ENCODE measurements at places on chromosomes 2 and 18.

DNA sequence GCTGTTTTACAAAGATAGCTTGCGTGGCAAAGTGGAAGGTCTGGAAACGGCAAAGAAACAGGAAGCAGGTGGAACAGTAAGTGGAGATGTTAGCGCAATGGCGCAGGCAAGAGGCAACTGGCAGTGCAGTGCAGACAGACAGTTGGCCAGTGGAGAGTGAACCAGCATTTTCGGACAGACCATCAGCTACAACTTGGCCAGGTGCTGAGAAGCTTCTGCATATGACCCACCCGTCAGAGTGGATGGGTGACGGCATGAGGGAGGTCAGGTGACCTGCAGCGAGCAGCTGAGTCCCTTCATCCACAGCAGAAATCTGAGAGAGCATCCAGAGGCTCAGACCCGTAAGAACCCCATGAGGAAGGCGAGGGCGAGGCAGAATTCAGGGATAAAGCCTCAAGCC lies 33.8 kb downstream of the NPC1 start:
- DNase-seq, result no peak

- no peak for DNase-seq
Measured at GRCh38 chr18:53909668-53910067, 314.8 kb downstream of the MBD2 start.

GRCh38 chr2:83971547-83971946 lies 487.5 kb downstream of the SUCLG1 start:
- DNase-seq, result no peak

DNA sequence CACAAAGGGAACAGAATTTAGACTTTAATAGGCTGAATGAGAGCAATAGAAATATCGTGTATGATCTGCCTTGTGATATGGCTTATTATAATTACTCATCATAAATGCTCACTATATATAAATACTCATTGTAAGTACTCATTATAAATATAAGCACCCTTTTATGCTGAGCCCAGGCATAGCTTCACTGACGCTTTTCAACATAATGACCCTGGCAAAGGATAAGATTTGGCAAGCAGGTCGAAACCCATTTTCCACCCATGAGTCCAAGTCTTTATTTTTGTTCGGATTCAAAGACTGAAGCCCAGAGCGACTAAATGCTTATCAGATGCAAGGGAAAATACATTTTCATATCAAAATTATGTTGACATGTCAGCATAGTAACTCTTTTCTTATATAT lies 500.4 kb downstream of the SLC4A3 start:
- no peak for DNase-seq

DNA sequence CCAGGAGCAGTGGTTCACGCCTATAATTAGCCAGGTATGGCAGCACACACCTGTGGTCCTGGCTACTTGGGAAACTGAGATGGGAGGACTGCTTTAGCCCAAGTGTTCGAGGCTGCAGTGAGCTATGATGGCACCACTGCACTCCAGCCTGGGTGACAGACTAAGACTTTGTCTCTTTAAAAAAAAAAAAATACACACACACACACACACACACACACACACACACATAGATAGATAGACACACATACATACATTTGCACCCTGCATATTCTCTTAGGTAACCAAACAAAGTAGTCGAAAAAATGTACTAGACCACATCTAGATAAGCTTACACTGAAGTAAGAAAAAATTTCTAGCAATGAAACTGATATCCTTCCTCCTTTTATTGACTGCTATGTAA lies 86.8 kb downstream of the OLA1 start:
- no peak for DNase-seq

- DNase-seq, result no peak
Measured at GRCh38 chr2:62465039-62465740, 40.8 kb downstream of the TMEM17 start.

- DNase-seq, result no peak
Measured at GRCh38 chr2:71591044-71591443, 137.7 kb downstream of the DYSF start.

DNA sequence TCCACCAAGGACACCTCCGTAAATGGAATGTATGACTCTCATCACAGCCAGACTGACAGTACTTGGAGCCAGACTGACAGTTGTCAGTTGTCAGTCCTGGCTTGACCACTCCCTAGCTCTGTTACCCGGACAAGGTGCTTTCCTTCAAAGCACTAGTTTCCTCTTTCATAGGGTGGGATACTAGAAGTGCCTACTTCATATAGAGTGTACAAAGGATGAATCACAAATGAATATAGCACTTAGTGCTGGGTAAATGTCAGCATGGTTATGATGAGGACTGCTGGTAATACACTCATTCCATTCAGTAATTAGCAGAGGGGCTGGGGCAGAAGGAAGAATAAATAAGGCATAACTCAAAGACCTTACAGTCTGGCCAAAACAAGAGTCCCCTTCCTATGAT lies 91.4 kb downstream of the ARL4C start:
- no peak for DNase-seq

- no peak for DNase-seq
Measured at GRCh38 chr18:23189099-23189498, 53.8 kb downstream of the CABLES1 start.

DNA sequence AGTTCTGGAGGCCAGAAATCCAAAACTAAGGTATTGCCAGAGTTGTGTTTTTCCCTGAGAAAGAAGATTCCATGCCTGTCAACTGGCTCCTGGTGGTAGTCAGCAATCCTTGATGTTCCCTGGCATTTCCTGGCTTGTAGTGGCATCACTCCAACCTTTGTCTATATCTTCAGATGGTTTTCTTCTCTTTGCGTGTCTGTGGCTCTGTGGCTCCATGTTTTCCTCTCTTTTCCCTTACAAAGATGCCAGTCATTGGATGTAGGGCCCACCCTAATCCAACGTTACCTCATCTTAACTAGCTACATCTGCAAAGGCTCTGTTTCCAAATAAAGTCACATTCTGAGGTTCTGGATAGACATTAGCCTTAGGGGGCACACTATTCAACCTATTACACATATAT lies 41.8 kb downstream of the SLC14A1 start:
- no peak for DNase-seq

- DNase-seq, result no peak
Measured at GRCh38 chr18:36850527-36851201, 21.7 kb downstream of the KIAA1328 start.

GRCh38 chr2:238024986-238025385 lies 35.8 kb upstream of the SCLY start:
- DNase-seq, result no peak

GRCh38 chr18:64260810-64261209 lies 111.9 kb upstream of the LINC00305 start:
- no peak for DNase-seq

DNA sequence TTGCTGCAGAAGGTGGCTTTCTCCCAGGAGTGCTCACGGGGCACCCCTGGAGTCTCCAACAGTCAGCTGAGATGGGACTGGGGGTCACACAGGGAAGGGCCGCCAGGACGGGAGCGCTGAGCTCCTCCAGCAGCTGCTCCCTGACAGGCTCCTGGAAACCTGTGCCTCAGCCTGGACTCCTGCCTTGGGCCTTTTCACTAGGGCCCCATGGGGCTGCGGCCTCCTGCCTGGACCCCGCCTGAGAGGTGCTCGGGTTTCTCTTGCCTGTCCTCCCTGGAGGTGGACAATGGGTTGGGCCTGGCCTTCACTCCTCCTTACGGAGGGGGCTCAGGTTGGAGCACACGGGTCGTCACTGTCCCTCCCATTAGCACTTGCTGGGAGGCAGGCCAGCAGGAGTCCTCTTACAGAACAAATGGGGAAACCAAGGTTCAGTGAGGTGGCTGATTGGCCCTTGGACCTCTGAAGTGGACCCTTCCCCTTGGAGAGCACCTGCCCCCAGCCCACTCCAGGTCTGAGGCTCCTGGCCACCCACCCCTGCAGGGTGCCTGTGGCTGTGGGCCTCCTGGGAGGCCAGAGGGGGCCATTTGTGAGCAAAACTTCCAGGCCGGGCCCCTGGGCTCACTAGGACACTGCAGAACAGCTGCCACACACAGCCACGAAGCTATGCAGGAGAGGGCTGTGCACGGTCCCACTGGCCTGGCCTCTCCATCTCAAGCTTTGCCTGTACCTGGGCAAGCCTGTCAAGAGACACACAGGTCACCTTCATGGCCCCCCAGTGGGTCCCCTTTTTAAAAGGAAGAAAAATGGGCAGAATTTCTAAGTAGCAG lies 57.1 kb upstream of the ODC1 start:
- no peak for DNase-seq

DNA sequence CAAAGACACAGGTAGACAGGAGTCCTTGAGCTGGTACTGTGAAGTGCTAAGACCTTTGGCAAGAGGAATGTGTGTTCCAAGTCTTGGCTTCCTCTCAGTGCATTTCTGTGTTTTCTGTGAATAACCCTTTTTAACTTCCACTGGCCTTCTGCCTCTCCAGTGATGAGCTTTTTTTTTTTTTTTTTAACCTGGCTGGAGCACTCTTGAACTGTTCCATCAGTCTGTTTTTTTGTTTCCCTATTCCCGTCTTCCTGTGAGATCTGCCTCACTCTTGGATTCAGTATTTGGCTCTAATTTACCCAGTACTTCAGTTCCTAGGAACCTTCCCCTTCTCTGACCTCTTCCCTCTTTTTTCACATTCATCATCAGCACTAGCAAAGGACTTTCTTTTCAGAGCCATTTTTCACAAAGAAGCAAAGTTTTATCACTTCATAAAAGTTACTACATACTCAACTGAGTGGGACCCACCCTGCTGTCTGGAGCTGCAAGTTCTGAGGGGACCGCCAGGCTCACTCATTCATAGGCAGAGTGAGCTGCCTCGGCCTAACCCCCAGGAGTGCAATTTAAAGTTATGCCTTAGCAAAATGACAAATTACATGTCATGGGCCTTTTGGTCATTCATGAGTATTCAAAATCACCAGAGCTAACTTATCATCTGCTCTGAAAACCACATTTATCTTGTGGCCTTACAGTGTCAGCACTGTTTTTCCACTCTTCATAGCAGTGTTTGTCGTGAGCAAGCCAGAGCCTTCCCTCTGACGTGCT lies 126.9 kb upstream of the DAPL1 start:
- DNase-seq, result no peak

- peak; percentile 39 for DNase-seq
Measured at GRCh38 chr2:129885735-129886134, 93.7 kb upstream of the RAB6C start.

DNA sequence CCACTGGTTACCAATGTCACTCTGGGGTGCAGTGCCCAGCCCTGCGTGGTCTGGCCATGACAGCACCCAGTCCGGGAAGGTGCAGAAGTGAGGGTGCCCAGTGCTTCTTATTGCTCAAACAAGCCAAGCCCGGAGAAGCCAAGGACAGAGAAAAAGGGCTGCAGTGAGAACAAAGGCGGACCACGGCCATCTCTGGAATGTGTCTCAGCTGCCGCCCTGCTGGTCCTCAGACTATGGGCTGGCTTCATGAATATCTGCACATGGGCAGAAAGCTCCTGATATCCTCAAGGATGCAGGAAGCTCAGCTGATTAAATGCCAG lies 28.7 kb downstream of the COPS9 start:
- DNase-seq, result peak; percentile 25

DNA sequence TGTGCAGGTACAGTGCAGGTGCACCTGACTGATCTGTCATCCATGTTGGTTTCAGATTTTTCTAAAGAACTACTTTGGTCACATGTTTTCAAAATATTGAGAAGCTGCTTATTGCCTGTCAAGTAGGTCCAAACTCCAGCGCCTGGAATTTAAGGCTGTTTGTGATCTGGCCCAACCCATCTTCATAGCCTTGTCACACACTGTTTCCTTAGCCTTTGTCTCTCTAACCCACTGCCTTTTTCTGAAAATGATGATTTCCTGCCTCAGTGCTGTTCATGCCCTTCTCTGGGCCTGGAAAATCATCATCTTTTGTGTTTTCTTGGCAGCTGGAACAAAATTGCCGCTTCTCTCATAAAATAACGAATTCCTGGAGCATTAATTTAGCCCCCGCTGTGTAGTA lies 7.2 kb downstream of the LIMS1 start:
- no peak for DNase-seq

DNA sequence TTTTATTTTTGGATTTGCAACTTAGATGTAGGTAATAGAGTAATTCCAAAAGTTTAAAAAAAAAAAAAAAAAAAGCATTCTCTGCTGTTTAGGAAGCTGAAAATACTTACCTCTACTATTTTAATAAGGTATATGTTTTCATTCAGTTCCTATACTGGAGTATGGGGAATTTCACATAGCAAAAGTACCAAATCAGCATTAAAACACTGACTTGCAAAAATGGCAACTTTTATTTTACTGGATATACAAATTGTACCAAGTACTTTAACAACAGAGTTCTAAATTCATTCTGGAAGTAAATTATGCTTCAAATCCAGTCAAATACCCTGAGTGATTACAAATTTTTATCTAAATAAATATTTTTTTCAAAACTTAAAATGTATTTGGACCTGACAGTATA lies 76.7 kb downstream of the TCF4 start:
- no peak for DNase-seq

GRCh38 chr2:75079575-75079974 lies 119.7 kb downstream of the TACR1 start:
- DNase-seq, result peak; percentile 21

DNA sequence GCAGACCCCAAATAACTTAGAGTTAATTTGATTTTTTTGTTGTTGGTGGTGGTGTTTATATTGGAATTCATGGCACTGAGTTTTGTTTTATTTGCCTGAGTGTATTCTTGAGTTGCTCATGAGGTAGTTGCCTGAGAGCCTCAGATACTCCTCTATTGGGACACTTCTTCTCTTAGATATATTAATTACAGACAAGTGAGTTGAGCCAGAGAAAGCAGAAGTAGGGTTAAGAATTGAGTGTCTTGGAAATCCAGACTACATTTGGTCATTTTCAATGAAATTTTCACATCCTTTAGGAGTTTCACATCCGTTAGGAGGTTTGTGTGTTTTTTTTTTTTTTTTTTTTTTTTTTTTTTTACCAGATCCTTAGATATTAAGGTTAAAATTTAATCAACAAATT lies 29.0 kb downstream of the FMNL2 start:
- no peak for DNase-seq

GRCh38 chr2:1701556-1702185 lies 42.6 kb downstream of the PXDN start:
- peak; percentile 50 for DNase-seq

GRCh38 chr2:86417961-86418360 lies 23.2 kb upstream of the KDM3A start:
- no peak for DNase-seq

GRCh38 chr18:59308938-59309260 lies 9.6 kb downstream of the CPLX4 start:
- DNase-seq, result no peak

DNA sequence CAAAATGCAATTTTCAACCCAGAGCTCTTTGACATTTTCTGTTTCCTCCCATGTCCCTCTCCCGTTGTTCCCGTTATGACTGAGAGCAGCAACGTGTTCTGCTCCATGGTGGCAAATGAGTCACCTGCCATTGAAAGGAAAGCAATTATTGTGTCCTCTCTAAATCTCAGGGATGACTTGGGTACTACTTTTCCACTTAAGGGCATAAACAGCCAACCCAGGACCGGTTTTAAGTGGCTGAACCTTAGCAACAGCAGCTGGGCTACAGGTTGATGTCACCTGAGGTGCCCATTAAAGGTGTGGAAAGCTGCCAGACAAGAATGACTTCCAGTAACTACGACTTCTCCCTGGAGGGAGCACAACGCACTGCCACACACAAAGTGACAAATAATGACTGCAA lies 236.8 kb downstream of the NCKAP5 start:
- DNase-seq, result no peak

- no peak for DNase-seq
Measured at GRCh38 chr2:3595985-3596384, 1.1 kb downstream of the COLEC11 start.

GRCh38 chr2:59462422-59463197 lies 1090.8 kb downstream of the BCL11A start:
- DNase-seq, result no peak

- no peak for DNase-seq
Measured at GRCh38 chr18:38648179-38648578, 1082.6 kb upstream of the CELF4 start.

- DNase-seq, result no peak
Measured at GRCh38 chr2:107182981-107183380, 297.0 kb upstream of the ST6GAL2 start.

Measured in neural progenitor cell (in vitro differentiated cells).